Epithelial cell of proximal tubule (primary cell): ENCODE measurements at places on chromosomes 4 and X. TPM values are rescaled to one million over a fixed set of nuclear protein-coding genes. Genes with fewer than 3 reads are reported as not detected.

- no peak for DNase-seq
These were observed 52.8 kb upstream of the GPC4 start for GRCh38 chrX:133468051-133468450.

DNA sequence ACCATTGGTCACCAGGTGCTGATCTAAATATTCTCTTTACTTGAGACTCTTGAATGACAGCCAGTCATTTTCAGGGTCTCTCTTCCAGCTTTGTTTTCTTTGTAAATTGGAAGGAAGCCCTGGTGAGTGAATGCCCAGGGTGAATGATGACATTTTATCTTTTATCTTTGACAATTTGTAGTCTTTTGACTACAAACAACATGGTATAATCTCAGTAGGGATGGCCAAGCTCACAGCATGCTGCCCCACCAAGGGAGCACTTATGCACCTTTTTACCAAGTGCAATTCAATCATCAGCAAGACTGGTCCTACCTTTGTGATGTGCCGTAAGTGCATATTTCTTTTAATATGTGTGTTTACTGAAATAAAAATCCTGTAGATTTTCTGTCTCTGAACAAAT is 5.7 kb downstream of the AFM start:
- no peak for DNase-seq

- no peak for DNase-seq
These were observed 959.2 kb downstream of the FAM133A start for GRCh38 chrX:94633237-94633636.

DNA sequence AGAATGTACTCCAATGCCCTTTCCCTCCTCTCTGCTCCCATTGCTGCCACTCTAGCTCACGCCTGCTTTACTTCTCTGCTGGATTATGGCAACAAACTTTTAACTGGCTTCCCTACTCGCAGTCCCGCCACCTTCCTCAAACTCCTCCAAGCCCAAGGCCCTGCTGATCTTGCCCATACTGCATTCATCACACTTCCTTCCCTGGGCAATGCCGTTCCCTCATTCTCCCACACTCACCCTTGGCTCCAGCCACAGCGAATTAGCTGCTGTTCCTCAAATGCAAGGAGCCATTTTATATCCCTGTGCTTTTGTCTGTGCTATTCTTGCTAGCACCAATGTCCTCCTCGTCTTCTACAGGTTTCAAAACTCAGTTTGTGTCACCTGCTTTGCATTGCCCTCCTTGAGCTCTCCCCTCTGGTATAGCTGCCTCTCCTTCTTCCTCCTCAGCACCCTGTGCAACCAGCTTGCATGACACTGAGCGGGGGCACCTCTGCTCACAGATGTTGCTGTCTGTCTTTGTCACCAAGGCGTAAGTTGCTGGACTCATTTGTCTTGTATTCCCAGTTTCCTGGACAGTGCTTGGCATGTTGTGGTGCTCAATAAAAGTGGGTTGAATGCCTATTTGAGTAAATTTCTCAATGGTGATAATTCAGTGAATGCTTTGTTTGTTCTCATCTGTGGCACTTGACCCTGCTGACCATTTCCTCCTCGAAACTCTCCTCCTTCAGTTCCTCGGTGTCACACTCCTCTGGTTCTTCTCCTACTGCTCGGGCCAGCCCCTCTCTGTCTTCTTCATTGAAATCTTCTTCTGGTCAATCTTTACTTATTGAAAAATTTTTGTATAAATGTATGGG is 22.4 kb upstream of the MGST2 start:
- DNase-seq = no peak

DDX53 gene
- total RNA-seq = not detected in 2 replicates

- no peak for DNase-seq
These were observed 14.9 kb downstream of the LSM6 start for GRCh38 chr4:146190456-146190855.

DNA sequence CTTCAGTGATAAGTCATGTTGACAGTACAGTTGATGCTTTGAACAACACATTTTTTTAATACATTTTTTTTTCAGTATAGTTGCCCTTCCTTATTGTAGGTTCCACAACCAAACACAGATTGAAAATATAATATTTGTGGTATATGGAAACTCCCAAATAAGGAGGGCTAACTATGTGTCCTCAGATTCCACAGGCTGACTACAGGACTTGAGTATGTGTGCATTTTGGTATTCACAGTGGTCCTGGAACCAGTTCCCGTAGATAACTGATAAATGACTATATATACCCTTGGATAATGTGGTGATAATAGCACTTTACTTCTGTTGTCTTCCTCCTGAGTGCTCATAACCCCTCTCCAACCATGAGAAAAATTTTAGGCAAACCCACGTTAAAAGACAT is 111.6 kb upstream of the NUDT6 start:
- DNase-seq = no peak

DMRTC1 gene
- not detected in 2 replicates for total RNA-seq

DNA sequence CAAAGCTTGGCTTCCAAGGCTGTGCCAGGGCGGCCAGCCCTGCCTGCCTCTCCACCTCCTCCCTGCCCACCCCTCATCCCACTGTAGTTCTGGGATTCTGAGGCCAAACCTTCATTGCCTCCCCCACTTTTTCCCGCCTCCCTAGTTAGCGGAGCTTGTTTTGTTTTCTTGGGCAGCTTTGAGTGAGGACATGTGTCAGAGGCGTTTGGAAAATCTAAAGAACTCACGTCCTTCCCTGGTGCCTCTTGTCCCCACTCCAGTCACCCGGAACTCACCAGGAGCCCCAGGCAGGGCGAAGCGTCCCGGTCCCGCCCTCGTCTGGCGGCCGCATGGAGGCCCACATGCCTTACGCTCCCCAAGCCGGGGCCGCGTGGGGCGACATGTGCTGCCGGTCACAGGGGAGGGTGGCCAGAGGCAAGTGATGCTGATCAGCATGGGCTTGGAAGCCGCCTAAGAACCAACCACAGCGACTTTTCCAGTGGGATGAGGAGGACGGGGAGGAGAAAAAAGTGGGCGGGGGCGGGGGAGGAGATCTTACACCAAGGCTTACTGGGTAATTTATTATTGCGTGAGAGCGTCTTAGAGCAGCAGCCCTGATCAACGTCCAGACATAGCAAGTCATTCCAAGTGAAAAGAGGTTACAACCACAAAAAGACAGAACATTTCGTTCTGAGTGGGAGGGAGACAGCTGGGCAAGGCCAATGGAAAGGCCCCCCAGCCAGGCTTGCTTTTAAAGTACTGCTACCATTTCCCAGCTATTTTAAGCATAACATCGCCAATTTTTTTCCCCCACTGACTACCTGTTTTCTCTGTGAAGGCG is 48.5 kb downstream of the PRPS1 start:
- DNase-seq = peak; percentile 69

CSAG1 gene
- not detected in 2 replicates for total RNA-seq

DNA sequence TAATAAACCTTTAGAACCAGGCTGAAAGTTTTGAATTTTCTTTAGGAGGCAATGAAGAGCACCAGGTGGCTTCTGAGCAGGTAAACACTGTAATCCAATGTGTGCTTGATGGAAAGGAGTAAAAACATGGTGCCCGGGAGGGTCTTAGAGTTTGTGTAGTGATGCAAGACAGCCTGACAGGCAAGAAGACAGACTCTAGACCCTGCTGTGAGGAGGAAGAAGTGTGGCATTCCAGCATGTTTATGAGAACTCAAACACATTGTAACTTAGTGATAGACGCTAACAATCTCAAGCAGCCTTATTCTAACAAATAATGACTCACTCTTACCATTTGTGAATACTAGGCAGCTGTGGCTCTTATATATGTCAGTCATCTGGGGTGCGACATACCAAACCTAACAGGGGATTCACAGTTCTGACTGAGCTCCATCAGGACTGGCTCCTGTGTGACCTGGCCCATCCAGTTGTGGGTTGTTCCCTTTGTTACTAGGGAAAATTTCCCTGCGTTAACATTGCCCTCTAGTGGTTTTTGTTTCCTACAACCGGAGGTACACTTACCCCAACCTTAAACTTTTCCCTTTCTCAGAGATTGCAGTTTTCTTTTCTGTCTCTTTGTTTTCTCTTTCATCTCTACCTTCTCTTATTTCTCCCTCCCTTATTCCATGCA is 53.8 kb downstream of the VSIG4 start:
- DNase-seq = no peak

CDS1 gene
- 9.6 and 12.9 TPM in 2 replicates for total RNA-seq

GPR173 gene
- 1.5 and 2.2 TPM in 2 replicates for total RNA-seq

- peak; percentile 62 for DNase-seq
These were observed 9.6 kb downstream of the CC2D2A start for GRCh38 chr4:15479089-15479912.

GRCh38 chrX:153933748-153934147 is 1.1 kb downstream of the NAA10 start:
- DNase-seq = no peak

DNA sequence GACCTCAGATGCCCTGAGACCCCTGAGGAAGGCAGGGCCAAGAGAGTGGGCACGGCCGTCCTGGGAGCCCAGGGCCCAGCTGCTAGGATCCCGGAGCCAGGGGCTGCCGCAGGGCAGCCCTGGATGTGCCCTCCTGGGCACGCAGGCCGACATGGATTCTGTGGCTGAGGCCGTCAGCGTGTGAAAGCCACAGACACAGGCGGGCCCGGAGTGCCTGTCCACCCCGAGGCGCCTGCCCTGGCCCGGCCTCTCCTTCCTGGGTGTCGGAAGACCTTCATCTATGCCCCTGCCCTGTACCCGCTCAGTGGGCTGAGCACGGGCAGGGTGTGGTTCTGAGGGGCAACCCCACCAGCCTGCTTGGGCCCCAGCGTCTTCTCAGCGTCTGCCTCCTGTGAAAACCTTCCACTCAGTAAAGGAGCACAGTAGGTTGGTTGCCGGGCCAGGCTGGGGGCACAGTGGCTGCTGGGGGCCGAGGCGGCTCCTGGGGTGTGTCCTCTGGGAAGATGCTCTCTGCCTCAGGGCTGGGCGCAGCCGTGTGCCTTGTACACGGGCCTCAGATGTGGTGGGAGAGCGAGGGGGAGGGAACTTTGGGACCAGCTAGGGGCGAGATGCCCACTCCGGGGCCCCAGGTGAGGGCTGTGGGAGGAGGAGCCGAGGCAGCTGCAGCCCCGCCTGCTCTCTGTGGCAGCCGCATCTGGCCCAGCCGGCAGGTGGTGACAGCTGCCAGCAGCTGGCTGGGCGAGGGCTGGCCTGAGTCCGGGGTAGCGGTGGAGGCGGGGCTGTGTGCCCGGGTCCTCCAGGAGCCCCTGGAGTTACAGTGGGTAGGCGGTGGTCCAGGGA is 20.8 kb downstream of the FGFRL1 start:
- no peak for DNase-seq

- DNase-seq = no peak
These were observed 112.1 kb upstream of the DDIT4L start for GRCh38 chr4:100302061-100303026.

- DNase-seq = no peak
These were observed 177.8 kb upstream of the ETNPPL start for GRCh38 chr4:108940634-108941033.

DNA sequence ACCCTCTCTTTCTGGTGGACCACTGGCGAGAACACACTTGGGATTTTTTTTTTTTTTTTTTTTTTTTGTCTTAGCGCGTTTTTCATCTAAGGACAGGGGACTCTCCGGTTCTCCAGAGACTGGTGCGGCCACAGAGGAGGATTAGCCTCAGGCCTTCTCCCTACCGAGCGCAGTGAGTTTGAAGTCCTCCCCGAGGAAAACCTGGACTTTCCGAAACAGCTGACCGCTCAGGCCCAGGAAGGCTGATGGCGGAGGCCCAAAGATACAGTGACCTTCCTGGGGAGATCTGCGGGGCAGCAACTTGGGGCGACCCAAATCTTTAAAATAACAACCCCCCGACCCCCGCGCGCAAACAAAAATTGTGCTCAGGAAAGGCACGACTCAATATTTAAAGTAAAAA is 9.2 kb downstream of the NKX3-2 start:
- DNase-seq = no peak

GRCh38 chrX:153934148-153934761 is 582 bp downstream of the NAA10 start:
- DNase-seq = no peak

GRCh38 chrX:24594501-24594900 is 52.6 kb downstream of the PCYT1B start:
- DNase-seq = no peak

DNA sequence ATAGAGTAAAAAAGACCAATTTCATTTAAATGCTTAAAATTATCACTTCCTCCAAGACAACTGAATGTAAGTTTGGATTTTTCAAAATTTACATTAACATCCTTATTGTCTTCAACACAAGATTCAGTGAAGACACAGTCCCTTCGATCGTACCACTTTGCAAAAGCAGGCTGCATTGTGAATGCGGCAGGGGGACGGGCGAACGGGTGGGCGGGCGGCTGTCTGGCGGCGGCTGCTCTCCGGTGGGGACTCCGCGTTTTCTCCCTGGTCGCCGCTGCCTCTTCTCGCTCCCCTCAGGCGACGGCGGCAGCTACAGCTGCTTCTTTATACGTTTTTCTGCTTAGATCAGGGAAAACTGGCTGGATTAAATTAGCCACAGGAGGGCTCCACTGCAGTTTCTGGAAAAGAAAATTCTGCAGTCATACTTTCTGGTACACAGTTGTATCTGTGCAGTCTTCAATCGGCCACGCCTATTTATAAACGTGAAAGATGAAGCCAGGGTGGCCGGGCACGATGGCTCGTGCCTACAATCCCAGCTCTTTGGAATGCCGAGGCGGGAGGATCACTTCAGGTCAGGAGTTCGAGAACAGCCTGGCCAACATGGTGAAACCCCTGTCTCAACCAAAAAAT is 33.9 kb upstream of the HPF1 start:
- no peak for DNase-seq

- DNase-seq = no peak
These were observed 264.6 kb upstream of the RASGEF1B start for GRCh38 chr4:81736324-81736723.

KLHL13 gene
- 41.7 and 68.8 TPM in 2 replicates for total RNA-seq

PRSS12 gene
- total RNA-seq = 0.87 and 1.0 TPM in 2 replicates

GRCh38 chrX:41923978-41924683 is 777 bp upstream of the CASK start:
- peak; percentile 27 for DNase-seq

- DNase-seq = peak; percentile 99
These were observed 279.8 kb upstream of the BOD1L1 start for GRCh38 chr4:13907255-13907751.

GRCh38 chrX:148426467-148426866 is 74.0 kb upstream of the AFF2 start:
- DNase-seq = no peak

- DNase-seq = peak; percentile 15
These were observed 78.0 kb downstream of the PRDM5 start for GRCh38 chr4:120844528-120844921.

- DNase-seq = no peak
These were observed 70.4 kb downstream of the FGFBP1 start for GRCh38 chr4:15868111-15868510.

NOX1 gene
- not detected in 2 replicates for total RNA-seq

GRCh38 chr4:181018913-181019312 is 1224.3 kb upstream of the TENM3 start:
- no peak for DNase-seq
